Panc1 (cell line): ENCODE measurements at places on chromosomes 5 and 9. TPM values are rescaled to one million over a fixed set of nuclear protein-coding genes. Genes with fewer than 3 reads are reported as not detected.
A peak's percentile ranks its signal among the peaks of the same experiment; 100 is the strongest.

The SLC6A19 gene
- 0.23 TPM for total RNA-seq

GRCh38 chr9:134994926-134995791 is 77.4 kb upstream of the FCN1 start:
- no peak overlapping the region for H3K4me3 ChIP-seq
- no peak for DNase-seq
- H3K4me1 ChIP-seq: no peaks in the 10 kb centered on the region

The ANKDD1B gene
- 0.10 TPM for total RNA-seq

GRCh38 chr9:135819905-135820304 is 87.4 kb downstream of the CAMSAP1 start:
- DNase-seq: no peak
- H3K27me3 ChIP-seq: no peaks in the 10 kb centered on the region
- no peak overlapping the region for H3K4me3 ChIP-seq

GRCh38 chr5:62814991-62815390 is 236.4 kb downstream of the LRRC70 start:
- no peak overlapping the region for H3K4me3 ChIP-seq
- H3K4me1 ChIP-seq: no peaks in the 10 kb centered on the region
- H3K27me3 ChIP-seq: no peaks in the 10 kb centered on the region
- DNase-seq: no peak
- H3K36me3 ChIP-seq: no peaks in the 10 kb centered on the region
- no peak overlapping the region for H3K27ac ChIP-seq

The FGF1 gene
- total RNA-seq: not detected

The PTCD2 gene
- 13.0 TPM for total RNA-seq

DNA sequence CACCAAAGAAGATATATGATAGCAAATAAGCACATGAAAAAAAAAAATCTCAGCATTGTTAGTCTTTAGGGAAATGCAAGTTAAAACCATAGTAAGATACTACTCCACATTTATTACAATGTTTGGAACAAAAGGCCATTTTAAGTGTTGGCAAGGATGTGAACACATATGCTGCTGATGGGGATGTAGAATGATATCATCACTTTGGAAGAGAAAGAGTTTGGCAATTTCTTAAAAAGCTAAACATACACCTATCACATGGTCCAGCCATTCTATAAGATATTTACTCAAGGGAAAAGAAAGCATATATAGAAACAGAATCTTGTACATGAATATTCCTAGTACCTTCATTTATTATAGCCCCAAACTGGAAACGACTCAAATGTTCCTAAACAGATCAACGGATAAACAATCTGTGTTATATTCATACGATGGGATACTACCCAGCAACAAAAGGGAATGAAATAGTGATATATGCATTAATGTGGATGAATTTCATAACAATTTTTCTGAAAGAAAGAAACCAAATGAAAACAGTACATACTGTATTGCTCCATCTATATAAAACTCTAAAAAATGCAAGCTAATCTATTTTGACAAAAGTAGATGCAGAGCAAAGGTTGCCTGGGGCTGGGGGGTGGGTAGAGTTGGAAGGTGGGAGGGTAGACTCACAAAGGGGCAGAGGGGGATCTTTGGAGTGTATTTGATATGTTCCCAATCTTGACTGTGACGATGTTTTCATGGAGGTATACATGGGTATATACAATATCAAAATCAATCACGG is 45.7 kb upstream of the SMAD5 start:
- no peak overlapping the region for H3K27ac ChIP-seq

The MUSK gene
- not detected for total RNA-seq

DNA sequence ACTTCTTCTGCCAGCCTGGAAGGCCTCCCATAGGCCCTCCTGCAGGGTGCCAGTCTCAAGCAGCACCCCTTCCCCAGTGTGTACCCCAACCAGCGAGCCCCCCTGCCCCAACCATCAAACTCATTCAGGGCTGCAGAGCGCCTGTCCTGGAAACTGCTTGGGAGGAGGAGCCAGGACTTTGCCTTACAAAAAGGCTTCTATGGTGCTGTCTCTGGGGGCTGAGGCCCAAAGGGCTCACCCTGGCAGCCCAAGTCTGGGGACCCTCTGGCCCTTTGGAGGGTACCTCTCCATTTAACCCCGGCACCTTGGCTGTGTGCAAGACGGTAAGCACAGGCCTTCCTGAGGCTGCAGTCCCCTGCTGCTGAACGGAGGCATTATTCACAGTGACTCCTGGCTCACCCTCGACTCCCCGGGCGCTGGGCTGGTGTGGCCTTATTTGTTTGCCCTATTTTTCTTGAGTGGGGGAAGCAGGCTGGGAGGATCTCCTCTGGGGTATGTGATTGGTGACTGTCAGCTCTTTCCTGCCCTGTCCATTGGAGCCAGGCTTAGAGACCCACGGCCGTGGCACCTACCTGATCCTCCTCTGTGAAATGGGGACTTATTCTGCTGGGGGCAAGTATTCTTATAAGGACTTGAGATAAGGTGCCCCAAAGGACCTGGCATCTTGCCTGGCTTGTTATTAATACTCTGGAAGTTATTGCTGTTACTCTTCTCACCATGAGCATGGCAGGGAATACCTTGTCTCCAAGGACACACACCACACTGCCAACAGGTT is 5.8 kb downstream of the LMX1B start:
- no peaks in the 10 kb centered on the region for H3K27me3 ChIP-seq
- H3K36me3 ChIP-seq: no peaks in the 10 kb centered on the region
- no peaks in the 10 kb centered on the region for H3K4me1 ChIP-seq

DNA sequence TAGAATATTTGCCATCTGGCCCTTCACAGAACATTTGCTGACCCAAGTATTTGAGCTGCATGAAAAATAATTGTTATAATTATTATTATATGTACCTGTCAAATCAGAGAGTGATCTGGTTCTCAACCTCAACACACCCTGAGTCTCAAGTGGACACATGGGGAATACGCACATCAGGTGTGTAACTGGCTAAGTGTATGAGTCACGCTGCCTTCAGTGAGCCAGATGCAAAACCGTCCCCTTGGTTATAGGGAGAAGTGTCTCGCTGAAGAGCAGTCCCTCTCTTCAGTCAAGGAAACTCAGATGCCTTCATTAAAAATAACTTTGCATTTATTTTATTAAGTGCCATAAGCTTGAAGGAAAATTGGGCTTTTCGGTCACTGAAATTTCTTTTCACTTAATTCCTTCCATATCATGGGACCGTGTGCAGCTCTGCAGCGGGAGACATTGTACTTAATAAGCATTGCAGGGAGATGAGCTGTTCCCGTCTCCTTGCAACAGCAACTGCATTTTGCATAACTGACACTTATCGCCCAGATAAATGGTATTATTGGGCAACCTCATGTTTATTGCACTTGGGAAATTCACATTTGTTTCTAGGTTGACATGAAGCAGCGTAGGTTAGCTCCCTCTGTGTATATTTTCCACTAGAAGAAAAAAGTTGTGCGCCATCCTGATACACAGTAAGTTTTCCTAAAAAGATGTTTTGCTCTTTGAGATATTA is 512.3 kb upstream of the DAP start:
- H3K36me3 ChIP-seq: no peaks in the 10 kb centered on the region
- no peak for DNase-seq
- no peak overlapping the region for H3K4me3 ChIP-seq
- no peak overlapping the region for H3K27ac ChIP-seq
- no peaks in the 10 kb centered on the region for H3K4me1 ChIP-seq

DNA sequence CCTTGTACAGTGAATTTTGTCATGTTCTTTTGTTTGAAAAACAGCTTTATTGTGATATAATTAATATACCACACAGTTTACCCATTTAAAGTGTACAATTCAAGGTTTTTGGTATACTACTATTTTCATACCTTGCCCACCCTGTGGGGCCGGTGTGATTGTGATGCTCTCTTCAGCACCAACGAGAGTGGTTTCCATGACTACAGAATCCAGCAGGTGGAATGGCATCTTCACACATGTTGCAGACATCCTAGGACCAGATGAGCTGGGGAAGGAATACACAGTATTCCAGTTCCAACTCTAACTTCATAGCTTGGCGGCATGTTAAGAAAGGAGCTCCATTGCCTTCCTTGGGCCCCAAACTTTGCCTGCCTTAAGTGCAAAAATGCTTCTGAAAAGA is 7.7 kb upstream of the GPR151 start:
- peaks cover 17% of the 10 kb centered on the region for H3K27me3 ChIP-seq
- no peak for DNase-seq
- no peaks in the 10 kb centered on the region for H3K36me3 ChIP-seq
- no peak overlapping the region for H3K27ac ChIP-seq
- H3K4me3 ChIP-seq: no peak overlapping the region

GRCh38 chr9:35891646-35892045 is 14.4 kb upstream of the HRCT1 start:
- H3K36me3 ChIP-seq: no peaks in the 10 kb centered on the region
- no peaks in the 10 kb centered on the region for H3K4me1 ChIP-seq
- no peak overlapping the region for H3K27ac ChIP-seq
- no peak for DNase-seq
- H3K27me3 ChIP-seq: peaks cover 4% of the 10 kb centered on the region; the same call in 1 of the 2 replicates

DNA sequence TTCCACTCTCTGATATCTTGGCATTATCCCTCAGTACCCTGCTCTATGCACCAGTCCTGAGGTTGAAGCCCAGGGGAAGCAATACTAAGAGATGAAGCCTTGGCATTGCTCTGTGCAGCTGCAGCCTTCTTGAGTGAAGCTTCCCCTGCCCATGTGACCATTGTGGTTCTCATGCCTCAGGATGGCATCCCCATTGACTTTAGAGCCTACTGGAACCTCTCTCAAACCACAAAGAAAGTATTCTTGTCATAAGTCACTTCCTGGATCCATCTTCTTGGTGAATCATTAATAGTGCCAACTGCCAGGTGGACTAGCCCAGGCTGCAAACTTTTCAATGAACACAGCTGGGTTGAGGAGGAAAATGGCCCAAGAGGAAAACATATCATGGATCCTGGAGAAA is 283.9 kb upstream of the RFX3 start:
- no peaks in the 10 kb centered on the region for H3K27me3 ChIP-seq
- H3K4me3 ChIP-seq: no peak overlapping the region
- DNase-seq: no peak
- H3K27ac ChIP-seq: no peak overlapping the region
- H3K4me1 ChIP-seq: no peaks in the 10 kb centered on the region
- H3K36me3 ChIP-seq: no peaks in the 10 kb centered on the region

GRCh38 chr5:68332080-68332451 is 116.5 kb downstream of the PIK3R1 start:
- no peaks in the 10 kb centered on the region for H3K4me1 ChIP-seq
- H3K27me3 ChIP-seq: no peaks in the 10 kb centered on the region; the same call in 1 of the 2 replicates
- H3K4me3 ChIP-seq: no peak overlapping the region
- no peak overlapping the region for H3K27ac ChIP-seq

DNA sequence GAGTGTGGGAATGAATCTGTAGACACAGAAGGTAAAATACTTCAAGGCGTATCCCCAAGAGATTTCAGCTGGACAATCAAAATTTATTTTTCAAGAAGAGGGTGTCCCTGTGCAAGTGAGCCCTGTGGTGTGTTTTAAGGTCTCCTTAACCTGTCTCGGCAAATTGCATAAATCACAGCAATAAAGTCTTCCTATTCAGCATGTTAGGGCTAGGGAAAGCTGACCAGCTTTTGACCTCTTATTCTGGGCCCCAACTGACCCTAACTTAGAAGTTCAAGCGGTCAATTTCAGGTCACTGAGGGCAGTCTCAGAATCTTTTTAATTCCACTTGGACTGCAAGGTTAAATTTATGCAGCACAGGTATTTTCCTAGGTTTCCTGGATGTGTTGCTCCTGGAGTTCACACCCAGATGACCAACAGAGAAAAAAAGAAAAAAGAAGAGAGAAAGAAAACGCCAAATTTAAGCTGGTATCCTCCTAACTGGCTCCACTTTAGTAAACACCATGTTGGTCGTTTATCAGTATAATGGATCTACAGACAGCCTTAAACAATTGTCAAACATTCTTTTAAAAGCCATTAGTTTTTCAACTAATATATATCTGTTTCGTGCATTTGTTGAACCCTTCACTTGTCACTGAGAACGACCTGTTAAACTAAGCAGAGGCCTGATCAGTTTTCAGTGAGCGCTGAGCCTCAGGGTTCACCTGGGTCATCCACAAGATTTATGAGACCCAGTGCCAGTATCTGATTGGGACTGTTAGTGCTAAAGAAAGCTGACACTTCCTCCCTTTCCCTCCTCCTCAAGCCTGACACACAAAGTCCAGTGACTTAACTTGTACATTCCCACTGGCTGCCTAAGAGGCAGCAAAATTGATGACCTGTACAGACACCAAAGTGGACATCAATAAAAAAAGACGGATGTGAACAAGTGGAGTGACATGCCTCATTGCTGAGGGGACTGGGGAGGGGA is 546.1 kb downstream of the NR2F1-AS1 start:
- H3K27me3 ChIP-seq: no peaks in the 10 kb centered on the region
- H3K27ac ChIP-seq: peak overlapping the region; percentile 69
- no peaks in the 10 kb centered on the region for H3K36me3 ChIP-seq
- H3K4me3 ChIP-seq: no peak overlapping the region
- DNase-seq: no peak

The GPR150 gene
- total RNA-seq: 0.54 TPM

The UBAP2 gene
- total RNA-seq: 94.6 TPM

The INSL6 gene
- total RNA-seq: not detected

DNA sequence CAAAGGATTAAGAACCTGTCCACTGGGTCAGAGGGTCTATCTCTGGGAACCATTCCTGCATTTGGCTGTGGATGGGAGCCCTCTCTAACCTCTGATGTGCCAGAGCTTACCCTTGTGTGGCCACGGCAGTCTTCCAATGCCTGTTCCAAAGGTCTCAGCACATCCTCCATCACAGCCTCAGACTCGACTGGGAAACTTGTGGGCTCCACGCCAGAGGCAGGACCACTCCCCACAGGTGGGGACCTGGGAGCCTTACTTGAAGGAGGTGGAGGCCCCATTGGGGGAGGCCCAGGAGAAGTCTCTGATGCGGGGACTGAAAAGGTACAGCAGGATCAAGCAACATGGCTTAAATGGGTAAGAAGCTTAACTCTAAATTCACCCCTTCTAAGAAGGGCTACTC is 4.4 kb downstream of the EIF4EBP3 start:
- peaks cover 49% of the 10 kb centered on the region for H3K4me1 ChIP-seq
- no peak overlapping the region for H3K27ac ChIP-seq
- H3K4me3 ChIP-seq: no peak overlapping the region
- no peaks in the 10 kb centered on the region for H3K27me3 ChIP-seq

GRCh38 chr9:97907046-97907445 is 15.3 kb downstream of the TRMO start:
- DNase-seq: no peak
- no peak overlapping the region for H3K4me3 ChIP-seq
- H3K36me3 ChIP-seq: no peaks in the 10 kb centered on the region; the same call in none of the 2 replicates

GRCh38 chr5:174626369-174626920 is 97.9 kb upstream of the MSX2 start:
- no peak for DNase-seq
- no peak overlapping the region for H3K27ac ChIP-seq
- no peaks in the 10 kb centered on the region for H3K4me1 ChIP-seq
- H3K4me3 ChIP-seq: no peak overlapping the region
- no peaks in the 10 kb centered on the region for H3K36me3 ChIP-seq

The LECT2 gene
- not detected for total RNA-seq

DNA sequence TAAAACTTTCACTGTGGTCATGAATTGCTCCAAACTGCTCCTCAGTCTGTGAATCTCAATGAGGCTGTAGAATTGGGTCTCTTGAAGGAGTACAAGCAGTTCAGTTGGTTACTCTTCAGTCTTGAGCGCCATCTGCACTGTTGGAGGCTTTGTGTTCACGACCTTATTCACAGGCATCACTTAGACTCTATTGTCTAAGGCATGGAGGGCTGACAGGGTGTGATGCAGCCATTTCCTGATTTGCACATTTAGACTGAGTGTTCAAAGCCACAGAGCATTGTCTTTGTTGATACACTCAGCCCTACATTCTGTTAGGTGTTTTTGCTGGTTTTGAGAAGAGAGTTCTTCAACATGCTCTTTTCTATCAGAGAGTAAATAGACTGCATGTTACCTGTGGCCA is 355.9 kb upstream of the RIOK2 start:
- H3K4me3 ChIP-seq: no peak overlapping the region
- no peak for DNase-seq
- H3K27ac ChIP-seq: no peak overlapping the region
- H3K36me3 ChIP-seq: no peaks in the 10 kb centered on the region
- no peaks in the 10 kb centered on the region for H3K4me1 ChIP-seq
